Articular chondrocyte of knee joint (primary cell): ENCODE measurements at places on chromosomes 4 and X. TPM values are rescaled to one million over a fixed set of nuclear protein-coding genes. Genes with fewer than 3 reads are reported as not detected.

Gene EDA
- 0.22 and 0.26 TPM in 2 replicates for total RNA-seq

Gene TMPRSS11B
- total RNA-seq, result not detected in 2 replicates

Gene RBM47
- 0.52 and 1.4 TPM in 2 replicates for total RNA-seq

Gene CT45A10
- total RNA-seq, result not detected in 2 replicates

Gene BEX1
- not detected in 2 replicates for total RNA-seq

Gene ADRA2C
- 0.65 and 1.0 TPM in 2 replicates for total RNA-seq

Gene TMSB15A
- total RNA-seq, result 1.0 and 3.6 TPM in 2 replicates

Gene PITX2
- total RNA-seq, result under 0.01 TPM in 1 of 2 replicates, not detected in the other

Gene PLXNB3
- total RNA-seq, result 4.7 and 5.0 TPM in 2 replicates

Gene FAM47A
- not detected in 2 replicates for total RNA-seq

Gene USP17L18
- total RNA-seq, result not detected in 2 replicates

Gene MAGEB10
- total RNA-seq, result not detected in 2 replicates

Gene GPRASP3
- total RNA-seq, result 8.6 and 8.9 TPM in 2 replicates

Gene POF1B
- not detected in 2 replicates for total RNA-seq

Gene KCNIP4
- not detected in 2 replicates for total RNA-seq

Gene MID2
- 28.6 and 32.4 TPM in 2 replicates for total RNA-seq

Gene ZNF718
- total RNA-seq, result 7.1 and 9.0 TPM in 2 replicates

Gene P2RY10
- total RNA-seq, result not detected in 2 replicates

Gene VCX3A
- total RNA-seq, result not detected in 2 replicates

Gene OPN1MW2
- not detected in 2 replicates for total RNA-seq

Gene TRPC5OS
- total RNA-seq, result not detected in 2 replicates

Gene USP26
- not detected in 2 replicates for total RNA-seq

Gene MMRN1
- 0.13 and 0.97 TPM in 2 replicates for total RNA-seq

Gene PALLD
- total RNA-seq, result 47.6 and 61.5 TPM in 2 replicates

Gene RIPPLY1
- 0.13 TPM in 1 of 2 replicates, not detected in the other for total RNA-seq

Gene IBSP
- total RNA-seq, result 0.22 TPM in 1 of 2 replicates, not detected in the other

Gene CT55
- not detected in 2 replicates for total RNA-seq

Gene SLC6A14
- total RNA-seq, result not detected in 2 replicates

Gene DDX53
- total RNA-seq, result not detected in 2 replicates

Gene ADAM29
- not detected in 2 replicates for total RNA-seq

Gene GPAT3
- 0.26 and 1.2 TPM in 2 replicates for total RNA-seq

Gene ARX
- total RNA-seq, result not detected in 2 replicates

Gene CLCN5
- total RNA-seq, result 8.5 and 9.0 TPM in 2 replicates

Gene NIPAL1
- 0.26 and 0.54 TPM in 2 replicates for total RNA-seq

Gene DOCK11
- 16.8 and 19.2 TPM in 2 replicates for total RNA-seq

Gene CCDC120
- 0.91 and 1.5 TPM in 2 replicates for total RNA-seq

Gene GPR34
- not detected in 2 replicates for total RNA-seq

Gene PRR32
- total RNA-seq, result not detected in 2 replicates

Gene SPANXA1
- 0.22 TPM in 1 of 2 replicates, not detected in the other for total RNA-seq

Gene STOX2
- 2.6 and 3.8 TPM in 2 replicates for total RNA-seq

Gene HTR2C
- total RNA-seq, result not detected in 2 replicates

Gene CSAG3
- not detected in 2 replicates for total RNA-seq

Gene DSPP
- not detected in 2 replicates for total RNA-seq

Gene GPC4
- 0.13 and 0.76 TPM in 2 replicates for total RNA-seq

Gene PDGFRA
- total RNA-seq, result 826 and 895 TPM in 2 replicates

Gene NOX1
- not detected in 2 replicates for total RNA-seq

Gene PFKFB1
- 0.13 TPM in 1 of 2 replicates, not detected in the other for total RNA-seq
